Stimulated activated CD8-positive, alpha-beta memory T cell treated with anti-CD3 and anti-CD28 coated beads, Interleukin-7, amount 100 ng/mL, for 24 hours (primary cell): ENCODE measurements at places on chromosomes 3 and 15.

- no peak for DNase-seq
Observed at GRCh38 chr3:36380221-36381031, at the start of gene STAC. Gene STAC, plus strand, starts transcription at chr3:36380504. Its CDS starts 140 bp downstream, at chr3:36380644.

GRCh38 chr3:28907616-28908015, 373.3 kb upstream of the RBMS3 start:
- no peak for DNase-seq

DNA sequence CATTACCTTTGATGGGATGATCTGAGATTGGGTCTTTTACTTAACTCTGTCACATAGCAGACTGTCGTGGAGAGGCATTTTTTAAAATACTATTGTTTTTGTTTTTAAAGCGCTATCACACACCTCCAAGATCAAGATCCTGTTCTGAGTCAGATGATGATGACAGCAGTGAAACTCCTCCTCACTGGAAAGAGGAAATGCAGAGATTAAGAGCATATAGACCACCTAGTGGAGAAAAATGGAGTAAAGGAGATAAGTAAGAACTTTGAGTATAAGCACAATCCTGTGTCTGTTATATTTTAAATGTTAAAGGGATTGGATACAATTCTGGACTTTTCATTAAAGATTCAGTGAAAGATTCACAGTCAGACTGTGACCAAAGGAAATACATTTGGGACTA, 18.4 kb upstream of the ZBTB47 start:
- no peak for DNase-seq

GRCh38 chr3:64634417-64634816, 53.4 kb downstream of the ADAMTS9 start:
- DNase-seq = no peak

DNA sequence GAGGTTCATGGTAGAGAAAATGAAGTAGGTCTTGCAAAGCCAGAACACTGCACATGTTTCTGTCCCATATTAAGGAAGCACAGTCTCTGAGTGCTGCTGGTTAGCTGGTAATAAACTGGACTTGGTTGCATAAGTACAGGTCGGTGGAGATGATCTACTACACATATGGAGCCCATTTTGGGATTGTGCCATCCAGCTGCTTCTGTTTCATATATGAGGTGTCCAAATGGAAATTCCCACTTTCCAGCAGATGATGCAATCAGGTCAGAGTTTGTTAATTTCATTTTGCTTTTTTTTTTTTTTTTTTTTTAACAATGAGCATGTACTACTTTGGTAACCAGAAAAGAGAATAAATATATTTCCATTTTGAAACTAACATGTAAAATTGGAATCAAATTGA, 122.6 kb downstream of the SATB1 start:
- no peak for DNase-seq

DNA sequence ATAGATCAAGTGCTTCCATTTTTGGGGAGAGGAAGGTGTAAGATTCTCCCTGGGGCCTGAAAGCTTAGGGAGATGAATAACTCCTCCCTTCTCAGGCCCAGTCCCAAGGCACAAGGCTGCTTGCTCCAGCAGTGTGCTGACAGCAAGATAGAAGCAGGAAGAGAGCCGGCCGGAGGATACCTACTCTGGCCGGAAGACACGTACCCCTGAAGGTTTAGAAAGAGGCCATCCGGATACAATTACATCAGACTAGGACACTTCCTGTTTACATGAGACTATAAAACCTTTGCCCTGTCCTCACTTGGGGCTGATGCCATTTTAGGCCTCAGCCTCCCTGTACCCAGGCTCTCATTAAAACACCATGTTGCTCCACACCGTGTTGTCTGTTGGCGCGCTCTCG, 329.9 kb downstream of the SV2B start:
- no peak for DNase-seq

GRCh38 chr3:116246406-116246980, 198.8 kb downstream of the LSAMP start:
- DNase-seq = no peak

DNA sequence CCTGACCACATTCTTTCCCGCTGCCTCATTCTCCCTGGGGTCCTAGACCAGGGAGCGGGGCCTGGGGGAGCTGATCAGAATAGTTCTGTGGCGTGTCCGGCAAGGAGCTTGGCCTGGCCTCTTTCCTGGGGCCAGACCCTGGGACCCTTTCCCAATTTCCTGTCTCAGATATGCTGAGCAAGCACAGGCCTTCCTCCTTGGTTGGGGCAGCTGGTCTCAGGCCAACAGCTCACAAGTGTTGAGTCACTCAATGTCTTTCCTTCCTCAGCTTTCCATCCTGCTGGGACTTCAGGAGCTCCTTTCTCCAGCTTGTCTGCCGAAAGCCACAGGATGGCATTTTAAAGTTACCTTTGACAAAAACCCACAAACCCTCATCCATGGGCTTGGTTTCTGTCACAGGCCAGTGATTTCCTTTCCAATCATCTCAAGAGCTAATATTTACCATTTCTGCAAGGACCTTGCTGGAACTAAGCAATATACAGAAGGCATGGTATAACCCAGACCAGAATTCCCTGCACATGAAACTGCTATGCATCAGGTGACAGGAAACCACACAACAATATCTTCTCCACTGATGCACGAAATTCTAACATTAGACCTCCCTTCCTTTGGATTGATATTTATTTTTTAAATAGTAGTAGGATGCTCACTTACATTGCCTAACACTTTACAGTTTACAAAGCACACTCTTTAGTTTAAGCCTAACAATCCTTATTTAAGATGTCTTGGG, 19.5 kb upstream of the TIMP4 start:
- no peak for DNase-seq

GRCh38 chr3:10983219-10983916, 9.2 kb upstream of the SLC6A1 start:
- DNase-seq = no peak

- DNase-seq = no peak
Observed at GRCh38 chr3:23455775-23456174, 252.6 kb downstream of the UBE2E2 start.

- no peak for DNase-seq
Observed at GRCh38 chr15:43465100-43465499, 27.9 kb downstream of the TP53BP1 start.

- no peak for DNase-seq
Observed at GRCh38 chr3:4898454-4899313, 80.6 kb upstream of the BHLHE40 start.

- DNase-seq = no peak
Observed at GRCh38 chr3:54374214-54374852, 252.0 kb downstream of the CACNA2D3 start.

GRCh38 chr15:74957476-74958035, 984 bp upstream of the RPP25 start:
- no peak for DNase-seq

DNA sequence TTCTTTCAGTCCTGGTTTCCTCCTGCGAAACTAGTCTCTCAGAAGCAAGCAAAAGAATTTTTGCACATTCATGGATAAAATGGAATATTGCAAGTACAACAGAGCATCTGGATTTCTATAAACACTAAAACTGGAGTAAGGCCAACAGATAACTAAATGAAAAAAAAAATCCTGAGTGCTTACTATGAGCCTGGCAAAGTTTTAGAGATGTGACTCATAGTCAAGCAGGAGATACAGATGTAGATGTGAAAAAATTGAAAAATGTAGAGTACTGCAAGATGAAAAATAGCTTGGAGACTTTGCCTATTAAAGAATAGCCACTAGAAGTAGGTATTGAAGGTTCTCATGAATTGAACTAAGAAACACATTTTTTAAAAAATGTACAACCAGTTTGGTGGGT, 397.4 kb downstream of the OTOL1 start:
- no peak for DNase-seq

- DNase-seq = peak; percentile 37
Observed at GRCh38 chr3:189132231-189132671, 39.5 kb upstream of the TPRG1 start.

DNA sequence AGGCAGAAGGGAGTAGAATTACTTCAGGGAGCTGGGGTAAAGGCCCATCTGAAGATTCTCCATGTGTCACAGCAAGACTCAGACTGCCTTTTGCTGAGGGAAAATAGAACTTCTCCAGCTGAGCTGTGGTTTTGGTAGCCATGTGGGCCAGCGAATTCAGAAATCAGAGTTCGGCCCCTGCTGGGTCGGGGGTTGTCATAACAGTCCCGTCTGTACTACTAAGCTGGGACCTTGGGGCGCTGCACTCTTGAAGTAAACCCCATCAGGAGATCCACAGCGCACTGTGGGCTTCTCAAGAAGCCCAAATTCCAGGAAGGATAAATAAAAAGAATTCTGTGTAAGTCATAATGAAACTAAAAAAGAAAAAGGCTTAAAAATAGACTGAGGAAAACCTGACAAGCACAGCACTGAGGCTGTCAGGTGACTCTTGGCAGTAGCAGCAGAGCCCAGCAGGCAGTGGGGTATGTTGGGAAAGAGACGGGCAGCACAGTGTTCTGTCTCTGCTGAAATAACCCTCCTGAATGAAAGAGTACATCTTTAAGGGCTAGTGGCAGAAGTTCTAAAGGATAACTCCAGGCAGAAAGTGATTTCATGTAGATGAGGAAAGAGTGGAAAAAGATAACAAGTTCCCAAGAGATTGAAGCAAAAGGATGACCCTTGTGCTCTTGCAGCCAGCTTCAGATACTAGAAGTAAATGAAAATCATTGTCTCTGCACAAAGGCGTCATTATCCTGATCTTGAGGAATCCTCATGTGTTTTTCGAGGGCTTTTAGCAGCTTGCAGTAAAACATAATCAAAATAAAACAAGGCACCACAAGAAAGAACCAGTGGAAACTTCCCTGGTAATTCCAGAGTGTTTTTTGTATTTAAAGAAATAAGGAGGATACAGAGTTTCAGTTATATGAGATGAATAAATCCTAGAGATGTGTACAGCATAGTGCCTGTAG, 74.5 kb downstream of the RAB7A start:
- no peak for DNase-seq

DNA sequence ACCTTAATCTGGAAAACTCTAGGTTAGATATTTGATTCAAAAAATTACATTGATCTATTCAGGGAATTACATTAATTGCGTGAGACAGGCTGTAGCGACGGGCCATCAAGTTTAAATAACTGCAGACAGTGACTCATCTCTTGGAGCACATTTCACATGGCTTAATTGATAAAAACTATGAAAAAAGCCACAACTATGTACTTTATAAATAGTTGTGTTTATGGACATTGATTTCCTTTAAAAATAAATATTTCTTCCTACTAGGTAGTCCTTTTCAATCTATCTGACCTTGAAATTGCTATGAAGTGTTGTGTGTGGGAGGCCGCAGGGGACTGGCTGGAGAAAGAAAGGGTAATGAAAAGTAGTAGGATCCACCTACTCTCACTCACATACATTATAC, 157.8 kb downstream of the IL1RAP start:
- DNase-seq = no peak

DNA sequence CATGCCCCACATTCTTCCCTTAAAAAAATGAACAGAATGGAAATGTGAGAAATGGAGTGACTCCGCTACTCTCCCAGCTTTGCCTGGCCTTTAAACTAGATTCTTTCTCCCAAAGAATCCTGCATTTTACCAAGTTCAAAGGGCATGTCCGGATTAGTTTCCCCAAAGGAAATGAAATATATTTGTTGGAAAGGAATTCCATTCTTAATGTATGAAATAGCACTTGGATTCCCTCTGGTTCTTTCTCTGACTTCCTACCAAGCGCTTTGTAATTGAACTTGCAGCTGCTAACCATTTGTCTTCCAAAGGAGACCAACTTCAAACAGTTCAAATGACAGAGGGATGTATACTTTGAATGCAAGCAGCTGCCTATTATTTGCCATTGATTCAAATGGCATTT, 18.9 kb downstream of the MAP2K1 start:
- no peak for DNase-seq

DNA sequence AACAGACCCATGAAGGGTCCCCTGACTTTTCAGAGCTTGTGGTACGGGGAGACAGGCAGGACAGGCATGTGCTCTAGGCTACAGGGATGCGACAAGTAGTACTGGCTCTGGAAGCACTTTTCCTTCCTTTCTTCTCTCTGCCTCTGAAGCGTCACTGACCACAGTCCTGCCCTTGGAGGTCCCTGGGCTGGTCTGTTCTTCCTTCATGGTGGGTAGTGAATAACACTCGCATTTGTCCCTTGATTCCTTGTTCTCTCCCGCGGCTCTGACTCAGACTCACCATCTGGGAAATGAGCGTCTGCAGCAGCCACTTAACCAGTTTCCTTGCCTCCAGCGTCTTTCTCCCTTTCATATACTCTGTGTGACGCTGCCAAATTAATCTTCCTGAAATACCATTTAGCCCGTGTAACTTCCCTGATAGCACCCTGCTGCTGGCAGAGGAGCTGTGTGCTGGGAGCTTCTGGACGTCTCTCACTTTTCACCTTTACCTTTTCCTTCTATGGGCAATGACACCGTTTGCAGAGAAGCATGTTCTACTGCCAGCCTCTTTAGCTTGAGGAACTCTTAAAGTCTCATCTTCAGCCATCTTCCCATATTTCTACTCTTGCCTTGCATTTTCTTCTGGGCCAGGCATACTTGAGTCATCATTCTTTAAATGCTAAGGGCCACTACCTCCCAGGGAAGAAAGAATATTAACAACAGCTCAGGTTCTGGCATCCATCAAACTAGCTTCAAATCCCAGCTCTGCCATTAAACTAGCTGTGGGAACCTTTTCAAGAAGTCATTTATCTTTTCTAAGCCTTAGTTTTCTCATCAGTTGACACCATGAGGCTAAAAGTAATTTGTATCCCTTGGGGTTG, 33.6 kb downstream of the TMEM45A start:
- DNase-seq = no peak

GRCh38 chr15:69410248-69410874, 3.8 kb upstream of the KIF23 start:
- DNase-seq = no peak

GRCh38 chr3:147652651-147653366, 243.6 kb downstream of the ZIC1 start:
- DNase-seq = no peak

GRCh38 chr3:197083486-197083885, 53.9 kb upstream of the MELTF start:
- no peak for DNase-seq

DNA sequence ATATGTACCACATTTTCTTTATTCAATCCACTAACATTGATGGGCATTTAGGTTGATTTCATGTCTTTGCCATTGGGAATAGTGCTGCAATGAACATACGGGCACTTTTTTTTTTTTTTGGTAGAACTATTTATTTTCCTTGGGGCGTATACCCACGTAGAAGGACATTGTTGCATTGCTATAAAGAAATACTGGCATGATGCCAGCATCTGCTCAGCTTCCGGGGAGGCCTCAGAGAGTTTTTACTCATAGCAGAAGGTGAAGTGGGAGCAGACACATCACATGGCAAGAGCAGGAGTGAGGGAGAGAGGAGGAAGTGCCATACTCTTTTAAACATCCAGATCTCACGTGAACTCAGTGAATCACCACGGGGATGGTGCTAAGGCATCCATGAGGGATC, 197.0 kb downstream of the SQOR start:
- no peak for DNase-seq

DNA sequence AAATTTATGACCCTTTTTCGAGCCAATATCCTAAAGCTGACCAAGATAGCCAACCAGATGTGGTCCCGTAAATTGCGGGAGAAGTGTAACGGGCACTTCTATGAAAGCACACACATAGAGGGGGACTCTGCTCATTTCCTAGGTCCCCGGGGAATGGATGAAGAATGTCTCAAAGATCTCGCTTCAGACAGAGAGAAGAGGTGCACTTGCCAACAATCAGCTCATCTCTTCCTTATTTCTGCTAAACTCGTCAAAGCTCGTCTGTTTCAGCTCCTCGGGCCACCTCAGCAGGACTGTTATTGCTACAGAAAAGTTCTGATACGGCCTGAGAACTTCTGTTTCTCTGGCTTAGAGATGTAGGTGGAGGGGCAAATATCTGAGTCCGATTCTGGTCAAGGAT, 71.8 kb downstream of the TM2D3 start:
- DNase-seq = no peak
